NCI-H187 treated with DMSO at 0.1 percent for 48 hours (cell line): ENCODE measurements at places on chromosomes 11 and 22.

- no peak for DNase-seq
These were observed 17.5 kb downstream of the BCL9L start for GRCh38 chr11:118908264-118908663.

DNA sequence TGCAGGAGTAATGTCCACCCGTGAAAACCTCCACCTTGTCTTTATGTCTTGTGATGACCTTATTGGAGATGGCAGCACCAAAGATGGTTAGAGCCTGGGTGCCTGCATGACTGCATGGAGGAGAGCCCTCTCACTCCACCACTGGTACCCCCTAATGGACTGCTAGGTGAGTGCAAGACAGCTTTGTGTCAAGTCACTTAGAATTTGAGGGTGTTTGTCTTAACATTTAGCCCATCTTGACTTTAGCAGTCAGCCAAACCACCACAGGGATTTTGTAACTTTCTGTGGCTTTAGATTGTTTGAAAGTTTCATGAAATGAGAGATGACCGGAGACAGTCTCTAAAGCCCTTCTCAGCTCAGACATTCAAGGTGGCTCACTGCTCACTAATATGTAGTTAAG lies 232.9 kb upstream of the NCAM1 start:
- no peak for DNase-seq

DNA sequence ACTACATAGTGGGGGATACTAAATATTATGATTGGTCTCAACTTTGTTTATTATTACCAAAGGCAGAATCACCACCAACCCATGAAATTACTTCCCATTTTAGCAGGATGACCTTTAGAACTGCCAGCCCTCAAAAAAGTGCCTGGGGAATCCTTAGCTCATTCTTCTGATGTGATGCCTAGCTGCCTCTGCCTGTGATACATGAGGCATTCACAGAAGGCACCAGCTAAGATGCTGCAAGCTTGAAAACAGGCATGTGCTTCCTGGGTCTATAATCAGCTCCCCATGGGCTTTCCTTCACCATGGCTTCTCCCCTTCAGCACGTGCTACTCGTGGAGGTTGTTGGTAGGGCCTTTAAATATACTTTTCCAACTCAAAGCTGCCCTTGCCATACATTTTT lies 50.4 kb upstream of the ARHGAP20 start:
- DNase-seq, result no peak

DNA sequence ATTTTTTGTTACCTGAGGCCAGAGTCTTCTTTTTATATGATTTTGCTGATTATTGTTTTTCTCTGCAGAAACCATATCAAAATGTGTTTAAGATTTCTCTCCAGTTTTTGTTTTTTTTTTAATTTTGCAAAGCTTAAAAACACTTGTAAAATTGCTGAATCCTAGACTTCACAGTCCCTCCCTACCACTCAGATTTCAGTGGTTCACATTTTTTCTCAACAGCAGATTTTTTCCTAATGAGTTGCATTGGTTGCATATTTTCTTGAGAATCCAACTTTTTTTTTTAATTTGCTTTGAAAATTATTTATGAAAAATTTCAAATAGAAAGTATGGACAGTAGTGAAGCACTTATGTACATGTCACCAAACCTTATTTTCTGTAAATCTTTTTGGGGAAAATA lies 5.8 kb downstream of the ARL14EP start:
- no peak for DNase-seq

- no peak for DNase-seq
These were observed 60.1 kb upstream of the GUCY1A2 start for GRCh38 chr11:107078375-107078774.

GRCh38 chr11:35042224-35042623 lies 96.7 kb upstream of the CD44 start:
- no peak for DNase-seq
